CD4-positive, alpha-beta T cell treated with Interleukin-17A for 1 hour (primary cell): ENCODE measurements at places on chromosomes 3 and 15.

DNA sequence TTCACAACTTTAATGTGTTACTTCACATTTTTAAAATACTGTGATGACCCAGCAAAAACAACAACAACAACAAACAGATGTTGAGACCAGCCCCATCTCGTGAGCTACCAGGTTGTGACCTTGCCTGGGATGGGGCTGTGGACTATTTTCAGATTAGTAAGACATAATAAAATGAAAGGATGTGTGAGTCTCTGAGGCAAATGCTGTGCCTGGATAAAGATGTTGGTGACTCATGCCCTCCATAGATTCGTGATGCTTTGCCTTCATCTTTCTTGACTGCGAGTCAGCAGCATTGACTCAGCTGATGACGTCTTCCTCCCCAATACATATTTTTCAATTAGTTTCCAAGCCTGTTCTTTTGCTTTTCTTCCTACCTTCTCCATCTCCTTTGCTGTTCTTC lies 453.0 kb upstream of the CFAP20DC start:
- no peak for DNase-seq

- DNase-seq, result no peak
Measured at GRCh38 chr3:111765136-111765535, 93.9 kb upstream of the PHLDB2 start.

GRCh38 chr15:69756440-69756839 lies 303.8 kb downstream of the RPLP1 start:
- DNase-seq, result no peak

DNA sequence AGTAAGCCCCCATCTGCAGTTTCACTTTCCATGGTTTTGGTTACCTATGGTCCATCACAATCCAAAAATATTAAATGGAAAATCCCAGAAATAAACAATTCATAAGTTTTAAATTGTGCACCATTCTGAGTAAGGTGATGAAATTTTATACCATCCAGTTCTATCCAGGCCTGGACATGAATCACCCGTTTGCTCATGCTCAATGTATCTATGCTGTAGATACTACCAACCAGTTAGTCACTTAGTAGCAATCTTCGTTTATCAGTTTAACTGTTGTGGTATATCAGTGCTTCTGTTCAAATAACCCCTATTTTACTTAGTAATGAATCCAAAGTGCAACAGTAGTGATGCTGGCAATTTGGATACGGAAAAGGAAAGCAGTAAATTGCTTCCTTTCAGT lies 381.9 kb upstream of the AGTR1 start:
- no peak for DNase-seq

- DNase-seq, result no peak
Measured at GRCh38 chr15:80967451-80967850, 22.2 kb downstream of the MESD start.

DNA sequence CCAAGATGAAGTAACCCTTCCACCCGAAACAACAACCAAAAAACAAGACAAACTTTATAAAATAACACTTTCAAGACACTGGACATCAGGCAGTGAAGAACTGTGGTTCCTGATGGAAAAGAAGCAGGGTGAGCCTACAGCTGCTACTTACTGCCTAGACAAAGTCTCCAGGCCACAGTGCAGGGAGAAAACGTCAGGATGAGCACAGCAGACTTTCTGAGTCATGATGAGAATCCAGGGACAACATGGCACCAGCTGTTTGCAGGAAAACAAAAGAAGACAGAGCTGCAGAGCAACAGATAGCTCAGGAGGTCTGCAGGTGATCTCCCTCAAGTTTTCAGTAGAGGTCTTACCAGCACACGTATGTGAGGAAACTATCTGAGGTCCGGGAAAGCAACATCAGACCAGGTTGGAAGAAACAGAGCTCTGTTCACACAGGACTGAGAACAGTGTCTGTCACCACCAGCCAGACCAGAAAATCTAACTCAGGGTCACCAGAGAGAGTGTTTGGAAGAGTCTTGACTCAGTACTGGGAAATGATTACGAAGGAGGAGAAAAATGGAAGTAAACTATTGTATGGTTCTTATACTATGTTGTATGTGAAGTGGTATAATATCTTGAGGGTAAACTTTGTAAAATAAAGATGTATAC lies 108.9 kb downstream of the ANO10 start:
- no peak for DNase-seq

DNA sequence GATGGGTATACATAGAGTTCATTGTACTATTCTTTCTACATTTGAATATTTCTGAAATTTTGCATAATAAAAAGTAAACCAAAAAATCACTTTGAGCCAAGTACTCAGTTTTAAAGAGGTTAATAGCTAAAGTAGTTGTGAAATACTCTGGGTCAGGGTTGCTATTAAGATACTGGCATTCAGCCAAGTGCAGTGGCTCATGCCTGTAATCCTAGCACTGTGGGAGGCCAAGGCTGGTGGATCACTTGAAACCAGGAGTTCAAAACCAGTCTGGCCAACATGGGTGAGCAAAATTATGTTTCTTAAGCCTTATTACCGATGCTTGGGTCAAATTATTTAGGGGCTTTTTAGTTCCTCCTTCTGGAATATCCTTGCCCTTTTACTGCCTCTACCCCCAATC lies 122.0 kb upstream of the MELTF start:
- no peak for DNase-seq

DNA sequence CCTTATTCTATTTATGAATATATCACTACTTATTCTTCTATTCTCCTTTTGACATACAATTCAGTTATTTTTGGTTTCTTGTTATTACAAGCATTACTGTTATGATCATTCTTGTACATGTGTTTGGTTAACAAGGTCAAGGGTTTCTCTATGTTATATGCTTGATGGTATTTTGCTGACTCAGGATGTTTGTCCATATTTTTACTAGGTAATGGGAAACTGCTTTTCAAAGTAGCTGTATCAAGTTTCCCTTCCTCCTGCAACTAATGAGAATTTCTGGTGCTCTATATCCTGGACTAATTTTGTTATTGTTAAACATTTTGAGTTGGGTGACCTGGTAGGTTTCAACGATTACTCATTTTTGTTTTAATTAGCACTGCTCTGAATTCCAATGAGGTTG lies 841.0 kb downstream of the OTOL1 start:
- DNase-seq, result no peak

GRCh38 chr15:92130906-92131305 lies 262.8 kb upstream of the ST8SIA2 start:
- DNase-seq, result no peak

GRCh38 chr3:46462511-46462910 lies 2.2 kb downstream of the LTF start:
- no peak for DNase-seq

GRCh38 chr15:62125773-62126172 lies 39.3 kb downstream of the C2CD4B start:
- no peak for DNase-seq

DNA sequence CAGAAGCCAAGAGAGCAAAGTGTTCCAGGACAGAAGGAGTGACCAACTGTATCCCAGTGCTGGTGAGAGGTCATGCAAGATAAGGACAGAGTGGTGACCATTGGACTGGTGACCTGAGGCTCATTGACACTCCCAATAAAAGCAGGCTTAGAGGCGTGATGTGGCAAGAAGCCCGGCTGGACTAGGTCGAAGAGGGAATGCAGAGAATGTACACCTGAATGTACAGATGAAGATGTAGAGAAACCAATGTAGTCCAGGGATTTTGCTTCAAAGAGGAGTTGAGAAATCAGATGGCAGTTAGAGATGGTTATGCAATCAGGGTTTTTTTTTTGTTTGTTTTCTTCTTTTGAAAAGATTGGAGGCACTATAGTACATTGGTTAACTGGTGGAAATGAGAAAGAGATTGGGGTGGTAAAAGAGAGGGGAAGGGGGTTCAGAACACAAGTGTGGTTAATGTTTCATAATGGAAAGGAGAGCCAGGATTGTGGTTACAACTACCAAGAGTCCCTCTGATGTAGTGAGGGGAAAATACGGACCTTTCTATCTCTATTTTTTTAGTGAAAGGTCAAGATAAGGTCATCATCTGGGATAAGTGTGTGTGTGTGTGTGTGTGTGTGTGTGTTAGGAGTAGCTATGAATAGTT lies 23.3 kb downstream of the ST3GAL6 start:
- DNase-seq, result no peak

DNA sequence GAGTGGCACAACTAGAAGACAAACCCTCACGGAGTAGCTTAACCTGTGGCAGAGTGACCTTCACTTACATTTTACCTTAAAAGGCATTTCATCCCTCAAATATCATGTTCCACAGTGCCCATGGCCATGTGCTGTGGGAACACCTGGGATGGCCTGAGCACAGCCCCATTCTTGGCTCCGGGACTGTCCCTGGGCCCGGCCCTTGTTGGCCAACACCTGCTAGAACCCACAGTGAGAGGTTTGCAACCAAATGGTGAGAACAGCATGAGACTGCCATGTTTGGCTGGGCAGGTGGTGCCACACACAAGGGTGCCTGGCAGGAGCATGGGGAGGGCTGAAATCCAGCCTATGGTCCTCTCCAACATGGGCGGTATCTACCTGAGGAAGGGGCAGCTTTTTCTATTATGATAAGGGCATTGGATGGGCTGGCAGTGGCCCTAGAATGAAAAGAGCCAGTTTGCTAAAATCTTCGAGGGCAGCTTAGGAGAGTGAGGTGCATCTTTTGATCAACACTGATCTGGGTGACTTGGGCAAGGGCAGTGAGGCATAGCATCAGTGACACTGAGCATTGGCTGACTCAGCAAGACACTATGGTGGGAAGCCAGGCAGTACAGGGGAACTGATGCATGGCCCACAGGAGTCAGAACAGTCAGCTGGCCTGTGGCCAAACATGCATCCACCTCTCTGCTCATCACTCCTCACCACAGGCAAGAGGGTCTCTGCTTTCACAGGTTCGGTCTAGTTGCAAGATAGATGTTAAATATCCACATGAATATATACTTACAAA lies 53.9 kb downstream of the SYNM start:
- no peak for DNase-seq

DNA sequence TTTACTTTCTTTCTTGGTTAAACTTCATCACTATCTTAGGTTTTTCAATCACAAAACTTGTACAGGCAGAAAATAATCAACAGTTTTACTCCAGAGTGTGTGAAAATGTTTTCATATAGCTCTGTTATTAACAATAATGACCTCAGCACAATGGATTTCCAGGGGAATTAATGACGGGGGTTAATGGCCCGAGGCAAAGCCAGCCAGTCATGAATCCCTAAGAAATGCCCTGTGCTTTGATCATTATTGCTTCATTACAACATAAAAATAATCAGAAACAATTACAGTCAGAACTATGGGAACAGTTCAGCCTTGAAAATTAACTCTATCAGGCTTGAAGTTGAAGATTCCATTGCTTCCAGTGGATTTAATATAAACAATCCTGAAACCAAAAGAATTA lies 875.4 kb downstream of the ROBO2 start:
- DNase-seq, result no peak

DNA sequence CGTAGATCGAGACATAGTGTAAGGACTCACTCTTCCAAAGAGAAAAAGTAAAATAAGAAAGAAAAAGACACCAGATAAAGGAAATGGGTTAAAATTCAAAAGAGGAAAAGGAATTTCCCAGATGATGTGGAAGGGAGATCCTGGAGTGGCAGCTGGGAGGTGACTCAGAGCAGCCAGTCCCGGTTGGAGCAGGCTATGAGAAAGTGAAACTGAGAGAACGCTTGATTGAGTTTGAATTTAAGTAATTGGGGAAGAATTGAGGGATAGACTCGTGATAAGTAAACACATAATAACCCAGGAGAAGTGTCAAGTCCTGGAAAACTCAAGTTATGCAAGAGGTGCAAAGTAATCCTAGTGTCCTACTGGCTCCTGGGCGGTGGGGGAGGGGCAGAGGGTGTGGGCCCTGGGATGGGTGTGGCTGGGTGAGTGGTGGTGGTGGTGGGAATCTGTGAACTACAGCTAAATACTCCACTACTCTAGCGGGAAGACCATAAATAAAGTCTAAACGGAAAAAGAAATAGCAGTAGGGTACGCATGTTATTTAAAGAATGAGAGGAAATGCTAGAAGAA lies 1.2 kb downstream of the PRR20G start:
- DNase-seq, result no peak

DNA sequence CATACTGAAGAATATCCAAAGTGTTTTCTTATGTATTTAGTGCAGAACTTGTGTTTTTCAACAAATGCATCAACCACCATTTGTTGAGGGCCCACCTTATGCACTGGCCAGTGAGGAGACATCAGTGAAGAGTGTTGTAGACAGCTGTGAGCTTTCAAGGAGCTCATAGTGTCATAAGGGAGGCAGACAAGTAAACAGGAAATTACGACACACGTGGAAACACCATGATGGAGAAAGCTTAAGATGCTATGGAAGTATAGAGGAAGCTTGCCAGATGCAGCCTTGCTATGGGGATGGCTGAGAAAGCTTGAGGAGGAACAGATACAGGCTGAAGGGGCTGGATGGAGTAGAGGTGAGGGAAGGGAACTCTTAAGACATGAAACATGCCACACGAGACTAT lies 50.8 kb upstream of the PSMD6 start:
- no peak for DNase-seq

DNA sequence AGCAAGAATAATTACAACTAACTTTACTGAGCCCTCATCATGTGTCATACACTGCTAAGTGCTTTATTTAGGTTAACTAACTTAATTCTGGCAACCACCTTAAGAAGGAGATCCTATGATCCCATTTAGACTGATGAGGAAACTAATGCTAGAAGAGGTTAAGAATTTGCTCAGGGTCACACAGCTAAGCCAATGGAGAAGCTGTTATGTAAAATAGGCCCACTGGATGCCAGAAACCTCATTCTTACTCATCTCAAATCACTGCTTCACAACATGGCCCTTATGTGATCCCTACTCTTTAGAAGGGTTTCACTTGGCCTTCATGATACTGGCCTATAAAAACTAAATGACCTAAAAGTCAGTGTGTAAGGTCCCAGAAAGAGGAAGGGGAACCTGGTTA lies 41.2 kb downstream of the IMPG2 start:
- no peak for DNase-seq

DNA sequence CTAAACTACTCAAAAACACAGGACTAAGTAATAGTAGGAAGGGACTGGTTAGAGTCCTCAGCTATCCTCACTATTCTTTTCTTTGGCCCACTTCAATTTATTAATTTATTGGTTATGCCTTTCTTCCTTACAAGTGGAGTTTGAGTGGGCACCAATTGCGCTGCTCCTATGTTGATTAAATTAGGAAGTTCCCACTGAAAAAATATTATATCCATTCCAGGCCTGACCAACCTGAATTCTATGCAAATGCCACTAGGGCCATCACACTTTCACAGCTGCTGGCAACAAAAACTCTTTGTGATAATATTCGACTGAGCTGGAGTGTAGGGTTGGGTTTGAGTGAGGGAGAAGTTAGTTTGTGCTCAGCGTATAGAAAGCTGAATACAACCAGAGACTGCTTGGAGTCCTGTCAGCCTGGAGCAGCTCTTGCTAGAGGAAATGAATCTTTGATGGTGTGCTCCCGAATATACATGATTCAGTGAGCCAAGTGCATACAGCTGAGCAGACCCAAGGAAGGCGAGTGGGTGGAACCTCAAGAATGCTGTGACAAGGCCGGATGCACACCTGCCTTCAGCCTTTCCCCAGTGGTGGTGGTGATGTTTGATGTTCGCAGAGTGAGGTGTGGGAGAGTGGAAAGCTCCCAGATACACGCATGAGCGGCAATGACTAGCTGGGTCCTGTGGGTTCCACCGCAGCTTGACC lies 1.5 kb downstream of the ARHGEF3 start:
- peak; percentile 80 for DNase-seq
